ENCODE measurements at places on chromosomes 12 and 14.

GRCh38 chr12:106564678-106565329 lies 18.0 kb upstream of the RFX4 start:
- no peak for DNase-seq

GRCh38 chr12:124646385-124647230 lies 79.2 kb upstream of the NCOR2 start:
- peak; percentile 62 for DNase-seq

DNA sequence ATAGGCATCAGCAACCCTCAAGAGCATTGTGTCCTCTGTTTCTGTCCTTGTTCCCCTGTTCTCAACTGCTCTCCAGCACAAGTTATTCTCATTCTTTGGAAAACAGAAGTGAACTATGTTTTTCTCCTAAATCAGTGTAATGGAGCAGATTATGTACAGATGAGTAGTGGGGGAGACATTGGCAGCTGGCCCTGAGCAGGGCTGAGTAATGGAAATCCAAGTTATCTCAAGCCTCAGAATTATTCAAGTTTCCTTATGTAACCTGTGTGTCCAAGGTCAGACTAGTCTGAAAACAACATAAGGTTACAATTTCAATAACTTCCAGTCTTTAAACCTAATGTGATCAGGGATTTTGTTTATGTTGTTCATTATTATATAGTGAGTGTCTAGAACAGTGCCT lies 116.1 kb upstream of the FUT8 start:
- DNase-seq = no peak

- no peak for DNase-seq
Observed at GRCh38 chr14:73795466-73795865, 56.2 kb upstream of the PTGR2 start.

- no peak for DNase-seq
Observed at GRCh38 chr12:128425666-128426331, 158.8 kb downstream of the TMEM132C start.

- no peak for DNase-seq
Observed at GRCh38 chr14:60974090-60974651, 6.7 kb downstream of the TRMT5 start.

GRCh38 chr12:49973361-49973830 lies 649 bp downstream of the AQP6 start:
- DNase-seq = no peak

DNA sequence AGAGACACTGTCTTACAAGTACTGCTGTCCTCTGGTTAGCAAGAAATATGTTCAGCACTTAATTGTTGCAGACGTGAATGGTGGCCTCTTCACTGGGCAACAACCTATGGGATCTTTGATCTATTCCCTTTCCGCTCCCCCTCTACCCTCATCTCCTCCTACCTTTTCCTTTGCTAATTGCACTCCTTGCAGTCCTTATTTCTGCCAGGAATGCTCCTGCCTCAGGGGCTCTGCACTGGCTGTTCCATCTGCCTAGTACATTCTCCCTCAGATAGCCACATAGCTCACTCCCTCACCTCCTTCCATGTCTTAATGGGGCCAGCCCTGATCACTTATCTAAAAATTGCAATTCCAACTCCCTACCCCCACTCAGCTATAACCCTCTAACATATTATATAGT lies 4.5 kb upstream of the NFYB start:
- no peak for DNase-seq

DNA sequence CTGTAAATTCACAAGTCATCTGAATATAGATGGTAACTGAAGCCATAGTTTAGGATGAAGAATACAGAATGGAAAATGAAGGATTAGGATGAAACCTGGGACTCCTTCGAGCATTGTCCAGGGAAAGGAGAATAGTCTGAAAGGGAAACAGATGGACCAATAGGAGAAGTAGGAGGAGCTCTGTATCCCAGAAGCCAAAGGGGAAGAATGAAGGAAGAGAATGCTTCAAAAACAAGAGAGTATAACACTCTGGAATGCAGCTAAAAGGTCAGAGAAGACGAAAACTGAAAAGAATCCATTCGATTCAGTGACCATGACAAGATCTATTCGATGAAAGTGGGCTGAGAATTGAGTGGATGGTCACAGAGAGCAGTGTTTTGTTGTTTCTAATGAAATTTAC lies 1.0 kb downstream of the GMFB start:
- no peak for DNase-seq

DNA sequence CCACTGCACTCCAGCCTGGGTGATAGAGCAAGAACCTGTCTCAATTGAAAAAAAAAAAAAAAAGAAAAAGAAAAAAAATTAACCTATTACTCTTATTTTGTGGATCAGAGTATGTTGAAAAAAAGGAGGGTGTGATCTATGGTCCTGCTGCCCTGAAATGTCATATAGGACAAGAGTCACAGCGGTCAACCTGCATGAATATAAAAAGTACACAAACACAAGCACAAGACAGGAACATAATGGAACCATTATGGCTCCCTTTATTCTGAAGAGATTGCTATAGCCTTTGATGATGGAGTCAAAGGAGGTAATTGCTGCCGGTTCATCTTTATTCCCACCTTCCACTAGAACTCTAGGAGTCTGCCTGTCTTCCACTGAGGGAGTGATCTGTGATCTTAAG lies 96.9 kb downstream of the NTN4 start:
- DNase-seq = no peak

- DNase-seq = no peak
Observed at GRCh38 chr12:105332925-105333324, 2.4 kb downstream of the C12orf75 start.

GRCh38 chr12:68368327-68368726 lies 36.2 kb upstream of the MDM1 start:
- DNase-seq = no peak

DNA sequence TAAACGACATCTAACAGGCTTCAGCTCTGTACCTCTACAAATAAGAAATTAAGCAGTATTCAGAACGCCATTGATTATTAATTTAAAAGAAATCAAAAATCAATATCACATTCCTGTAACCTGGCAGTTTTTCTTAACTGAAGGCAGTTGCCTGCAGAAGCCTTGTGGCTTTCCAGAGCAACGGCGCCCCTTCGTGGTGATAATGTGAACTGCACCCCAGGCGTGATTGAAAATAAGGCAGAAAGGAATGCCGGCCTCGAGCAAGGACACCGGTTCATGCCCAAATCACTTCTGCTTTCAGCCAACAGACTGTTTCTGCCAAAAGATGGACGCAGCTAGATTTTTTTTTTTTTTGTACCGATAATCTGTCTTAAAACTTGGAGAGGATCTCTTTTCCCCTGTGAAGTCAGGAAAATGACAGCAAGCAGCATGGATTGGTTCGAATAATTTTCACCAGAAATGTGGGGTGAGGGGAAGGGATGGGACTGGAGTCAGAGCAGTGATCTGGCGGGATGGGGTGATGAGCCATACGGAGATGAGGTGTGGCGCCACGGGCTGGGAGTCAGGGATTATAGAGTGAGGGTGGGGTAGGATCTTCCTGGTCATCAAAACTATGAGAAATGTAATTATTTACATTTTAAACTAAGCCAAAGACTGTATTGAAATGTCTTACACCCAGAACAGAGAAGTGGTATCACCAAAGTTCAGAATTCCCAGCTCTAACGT lies 473.0 kb downstream of the DPF3 start:
- peak; percentile 69 for DNase-seq

- DNase-seq = peak; percentile 18
Observed at GRCh38 chr12:105330931-105331804, 677 bp downstream of the C12orf75 start.

DNA sequence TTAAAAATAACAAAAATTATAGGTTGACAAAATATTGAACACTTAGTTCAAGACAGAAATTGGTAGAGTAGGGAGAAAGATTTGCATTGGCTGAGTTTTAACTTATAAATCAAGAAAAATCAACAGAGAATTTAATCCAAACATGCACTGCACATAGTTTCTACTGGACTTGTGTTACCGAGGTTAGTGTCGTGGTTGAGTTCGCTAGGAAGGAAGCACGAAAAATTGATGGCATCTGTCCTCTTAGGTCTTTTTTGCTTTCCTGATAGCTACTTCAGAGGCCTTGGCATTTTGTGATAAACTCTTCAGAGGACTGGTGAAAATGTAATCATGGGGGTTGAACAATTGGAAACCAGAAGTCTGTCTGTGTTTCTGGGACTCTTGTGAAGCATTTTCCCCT lies 392.9 kb downstream of the NUAK1 start:
- DNase-seq = no peak

DNA sequence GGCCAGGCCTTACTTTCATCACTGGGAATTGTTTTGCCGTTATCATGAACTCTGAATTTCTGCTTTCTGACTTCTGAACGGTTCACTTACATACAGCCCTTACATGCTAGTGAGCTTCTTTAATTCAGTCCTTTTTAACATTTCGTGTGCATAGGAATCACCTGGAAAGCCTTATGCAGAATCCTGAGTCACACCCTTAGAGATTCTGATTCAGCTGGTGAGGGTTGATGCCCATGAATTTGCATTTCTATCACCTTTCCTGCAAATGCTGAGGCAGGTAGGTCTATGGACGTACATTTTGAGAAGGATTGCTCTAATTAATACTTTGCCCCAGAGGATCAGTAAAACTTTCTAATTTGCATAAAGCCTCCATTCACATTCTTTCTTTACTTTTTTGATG lies 44.0 kb downstream of the PPHLN1 start:
- DNase-seq = no peak

GRCh38 chr14:38070061-38070588 lies 137.6 kb upstream of the SSTR1 start:
- no peak for DNase-seq

GRCh38 chr14:24353559-24354481 lies 14.0 kb upstream of the RIPK3 start:
- no peak for DNase-seq

DNA sequence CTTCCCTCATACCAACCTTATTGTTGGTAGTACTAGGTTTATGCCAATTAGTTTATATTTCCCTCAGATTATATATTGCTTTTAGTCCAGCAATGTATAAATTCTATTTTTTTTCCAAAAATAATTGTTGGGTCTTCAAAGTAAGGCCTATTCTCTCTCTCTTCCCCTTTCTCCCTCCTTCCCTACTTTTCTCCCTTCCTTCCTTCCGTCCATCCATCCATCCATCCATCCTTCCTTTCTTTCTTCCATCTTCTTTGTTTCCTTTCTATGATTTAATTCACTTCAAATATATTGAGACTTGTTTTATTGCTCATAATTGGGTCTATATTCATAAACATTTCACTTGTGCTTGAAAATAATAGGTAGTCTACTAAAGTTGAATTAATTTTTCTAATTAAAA lies 1259.2 kb downstream of the FSCB start:
- DNase-seq = no peak

- DNase-seq = no peak
Observed at GRCh38 chr14:88424573-88424972, 39.1 kb downstream of the SPATA7 start.

- DNase-seq = no peak
Observed at GRCh38 chr14:64779472-64779871, 75.2 kb downstream of the PLEKHG3 start.

DNA sequence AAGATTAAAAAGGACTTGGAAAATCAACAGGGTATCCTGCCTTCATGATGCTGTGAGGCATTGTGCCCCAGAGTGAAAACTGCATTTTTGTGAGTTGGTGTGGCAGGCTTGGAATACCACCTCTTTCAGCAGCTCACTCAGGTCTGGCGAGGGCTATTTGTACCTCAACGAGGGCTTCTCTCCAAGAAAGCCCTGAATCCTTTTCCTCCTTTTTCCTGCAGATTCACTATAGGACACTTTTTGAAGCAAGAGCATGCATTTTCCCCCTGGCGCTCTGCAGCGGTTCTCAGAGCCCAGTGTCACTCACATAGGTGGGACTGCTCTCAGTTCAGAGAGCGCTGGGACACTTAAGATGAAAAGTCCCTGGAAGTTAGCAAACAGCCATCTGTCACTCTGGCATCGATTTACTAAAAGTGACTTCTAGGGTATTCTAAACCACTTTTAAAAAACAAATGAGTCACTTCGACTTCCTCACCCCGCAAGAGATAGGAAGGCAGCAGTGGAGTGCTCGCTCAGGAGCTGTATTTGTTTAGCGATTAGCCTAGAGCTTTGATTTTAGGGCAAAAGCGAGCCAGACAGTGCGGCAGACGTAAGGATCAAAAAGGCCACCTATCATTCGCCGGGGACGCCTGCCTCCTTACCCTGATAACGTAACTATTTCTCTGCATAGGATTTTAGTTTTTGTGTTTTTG lies 782 bp upstream of the LGR5 start:
- no peak for DNase-seq

DNA sequence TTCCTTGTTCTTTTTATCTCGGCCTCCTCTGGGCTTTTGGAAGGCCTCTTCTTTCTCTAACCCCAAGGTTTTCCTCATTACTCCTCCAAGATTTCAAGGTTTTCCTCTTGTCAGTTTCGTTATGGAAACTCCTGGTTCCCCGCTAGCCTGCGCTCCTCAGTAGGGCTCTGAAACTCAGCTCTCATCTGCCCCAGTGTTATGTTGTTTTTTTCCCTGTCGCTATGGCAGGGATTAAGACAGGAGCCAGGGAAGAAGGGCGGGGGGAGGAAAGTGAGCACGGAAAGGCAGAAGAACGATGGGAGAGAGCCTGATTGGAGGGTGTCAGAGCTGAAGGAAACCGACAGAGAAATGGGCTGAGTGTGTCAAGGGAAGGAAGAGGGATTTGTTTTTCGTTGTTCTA lies 26.5 kb upstream of the JDP2 start:
- no peak for DNase-seq

- DNase-seq = peak; percentile 50
Observed at GRCh38 chr14:89027097-89027740, 202.8 kb downstream of the TTC8 start.

GRCh38 chr12:29807129-29807528 lies 23.4 kb upstream of the TMTC1 start:
- DNase-seq = no peak

Measured in stimulated activated naive B cell treated with anti-CD40 and anti-IgM and Interleukin-4, amounts not matched to agents 10 μg/mL and 1 μg/mL and 100 μg/mL, for 72 hours (primary cell).